ENCODE measurements at places on chromosomes 1 and 21.

- no peak for DNase-seq
These were observed 6.8 kb upstream of the AGTRAP start for GRCh38 chr1:11729155-11729497.

DNA sequence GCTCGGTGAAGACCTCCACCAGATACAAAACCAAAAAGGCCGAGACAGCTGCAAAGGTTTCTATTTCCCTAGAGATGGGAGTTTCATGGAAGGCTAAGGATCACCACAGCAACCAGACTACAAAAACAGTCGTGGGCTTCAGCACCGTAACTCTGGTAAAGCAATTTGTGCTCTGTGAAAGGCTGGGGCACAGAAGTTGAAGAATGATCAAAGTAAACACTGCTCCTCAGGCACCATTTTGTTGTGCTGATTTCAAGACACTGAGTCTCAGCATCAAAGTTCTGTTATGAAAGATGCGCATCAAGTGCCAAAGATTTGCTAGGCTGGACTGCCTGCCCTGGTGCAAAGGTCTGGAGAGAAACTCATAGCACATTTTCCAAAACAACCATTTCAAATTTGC lies 116.2 kb downstream of the TGFBR3 start:
- DNase-seq: peak; percentile 84

DNA sequence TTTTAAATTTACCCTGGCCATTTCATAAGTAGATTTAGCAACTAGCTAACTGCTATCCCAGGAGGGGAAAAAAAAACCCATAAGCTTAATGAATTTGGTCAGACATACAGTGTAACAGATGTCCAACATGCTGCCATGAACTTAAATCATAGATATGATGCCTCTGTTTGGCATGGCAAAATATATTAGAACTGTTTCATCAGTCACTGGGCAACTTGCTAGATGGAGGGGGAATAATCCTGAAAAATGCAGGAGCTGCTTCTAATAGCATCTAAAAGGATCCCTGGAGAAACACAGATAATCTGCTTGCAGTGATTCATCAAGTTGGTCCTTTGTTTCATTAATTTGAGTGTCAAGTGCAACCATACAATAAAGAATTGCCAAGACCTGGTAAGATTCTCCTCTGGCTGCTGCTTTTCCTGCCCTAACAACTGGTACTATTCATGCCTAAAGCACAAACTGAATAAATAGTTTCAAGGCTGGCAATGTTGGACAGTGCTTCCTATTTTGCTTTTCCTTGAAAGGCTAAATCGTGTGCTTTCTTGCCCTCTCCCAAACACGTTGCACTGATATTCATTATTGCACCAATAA lies 1.5 kb upstream of the ST6GALNAC5 start:
- no peak for DNase-seq

GRCh38 chr1:189597083-189597482 lies 880.6 kb downstream of the BRINP3 start:
- DNase-seq: no peak

- peak; percentile 77 for DNase-seq
These were observed 479.3 kb upstream of the RUNX1 start for GRCh38 chr21:35528116-35529042.

DNA sequence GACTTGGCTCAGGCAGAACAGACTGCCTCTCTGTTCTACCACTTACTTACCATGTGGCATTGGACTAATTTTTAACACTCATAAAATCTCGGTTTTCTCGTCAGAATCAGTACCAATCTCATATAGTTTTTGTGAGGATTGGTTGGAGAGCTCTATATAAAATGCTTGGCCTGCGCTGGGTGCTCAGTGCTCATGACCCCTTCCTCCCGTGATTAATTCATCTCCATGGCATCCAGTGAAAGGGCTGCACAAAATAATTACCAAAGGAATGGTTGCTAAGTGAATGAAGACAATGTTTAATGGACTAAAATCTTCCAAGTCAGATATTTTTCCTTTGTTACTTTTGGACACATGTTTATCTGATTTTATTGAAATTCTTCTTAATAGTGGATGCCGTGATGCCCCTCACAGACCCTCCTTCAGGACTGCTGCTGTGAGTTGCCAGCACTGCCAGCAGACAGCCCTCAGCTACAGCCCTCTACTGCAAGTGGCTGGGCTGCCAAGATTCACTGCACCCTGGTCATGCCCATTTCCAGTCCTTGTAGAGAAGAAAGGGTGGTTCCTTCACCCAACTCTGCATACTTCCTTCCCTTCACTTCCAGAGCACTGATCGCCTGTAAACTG lies 436.5 kb downstream of the LMO4 start:
- DNase-seq: no peak

Data from kidney (tissue), 22 donors.